ENCODE measurements at places on chromosomes 1 and 21.

DNA sequence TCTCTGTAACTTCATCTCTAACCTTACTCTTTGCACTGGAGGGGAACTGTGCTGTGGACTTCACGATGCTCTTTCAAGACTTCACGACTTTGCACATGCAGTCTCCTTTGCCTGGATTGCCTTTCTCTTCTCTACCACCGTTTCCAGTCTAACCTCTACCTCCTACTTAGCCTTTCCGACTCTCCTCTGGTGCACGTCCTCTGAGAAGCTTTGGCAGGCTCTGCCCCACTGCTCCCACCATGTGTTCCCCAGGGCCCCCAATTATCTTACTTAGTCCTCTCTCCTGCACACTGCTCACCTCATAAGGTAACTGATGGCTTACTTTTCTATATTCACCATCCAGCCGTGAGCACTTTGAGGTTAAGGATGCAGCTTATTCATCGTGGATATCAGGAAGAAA is 101.7 kb upstream of the GJB5 start:
- DNase-seq: no peak

DNA sequence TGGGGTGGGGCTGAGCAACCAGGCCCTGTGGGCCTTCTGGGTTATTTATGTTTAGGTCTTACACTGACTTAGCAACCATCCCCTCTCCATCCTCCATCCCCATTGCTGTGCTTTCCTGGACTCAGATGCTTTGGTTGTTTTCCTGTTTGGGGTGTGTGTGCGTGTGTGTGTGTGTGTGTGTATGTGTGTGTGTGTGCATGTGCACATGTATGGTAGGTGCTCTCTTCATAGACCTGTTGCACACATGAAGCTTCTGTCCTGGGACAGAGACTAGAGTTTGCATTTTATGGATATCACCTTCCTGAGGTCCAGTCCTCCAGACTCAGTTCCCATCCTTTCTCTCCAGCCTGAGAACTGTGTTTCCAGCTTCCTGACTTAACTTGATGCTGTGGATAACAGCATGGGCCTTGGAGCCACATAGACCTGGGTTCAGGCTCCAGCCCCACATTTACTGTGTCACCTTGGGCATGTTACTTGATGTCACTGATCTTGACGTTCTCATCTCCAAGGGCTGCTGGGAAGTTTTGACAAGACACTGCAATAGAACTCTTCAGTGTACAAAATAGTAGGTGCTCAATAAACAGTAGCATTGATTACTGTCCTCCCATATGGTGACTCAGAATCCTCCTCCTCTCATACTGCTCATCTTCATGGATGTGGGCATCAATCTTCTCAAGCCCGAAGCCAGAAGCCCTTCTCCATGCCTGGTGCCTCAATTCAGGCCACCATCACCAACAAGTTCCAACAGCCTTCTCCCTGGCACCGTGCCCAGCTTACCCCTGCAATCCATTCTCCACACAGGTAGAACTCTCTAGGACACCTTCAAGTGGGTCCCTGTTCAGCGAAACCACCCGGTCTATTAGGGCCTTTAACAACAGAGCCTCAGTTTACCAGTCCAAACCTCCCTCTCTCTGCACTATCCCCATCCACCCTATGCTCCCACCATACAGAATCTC is 181.8 kb upstream of the EDN2 start:
- DNase-seq: no peak

DNA sequence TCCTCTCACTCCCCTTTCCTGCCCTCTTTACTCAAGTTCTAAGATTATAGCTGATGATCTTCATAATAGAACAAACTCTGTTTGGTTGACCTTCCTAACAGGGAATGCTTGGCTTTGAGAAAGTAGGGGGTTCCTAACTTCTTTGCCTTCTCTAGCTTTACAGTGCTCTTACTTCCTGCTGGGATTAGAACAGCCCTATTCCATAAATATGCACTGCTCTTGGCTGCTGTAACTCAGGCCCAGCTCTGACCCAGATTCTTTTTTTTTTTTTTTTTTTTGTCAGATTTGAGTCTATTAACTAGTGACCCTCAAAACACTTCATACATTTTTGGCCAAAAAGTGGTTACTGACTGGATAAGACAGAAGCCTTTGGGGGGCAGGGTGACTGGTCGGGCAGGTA is 39.4 kb upstream of the PIGV start:
- no peak for DNase-seq

GRCh38 chr1:48681476-48682305 is 95.0 kb downstream of the BEND5 start:
- DNase-seq: no peak

GRCh38 chr1:235925016-235925415 is 58.3 kb upstream of the LYST start:
- DNase-seq: no peak

DNA sequence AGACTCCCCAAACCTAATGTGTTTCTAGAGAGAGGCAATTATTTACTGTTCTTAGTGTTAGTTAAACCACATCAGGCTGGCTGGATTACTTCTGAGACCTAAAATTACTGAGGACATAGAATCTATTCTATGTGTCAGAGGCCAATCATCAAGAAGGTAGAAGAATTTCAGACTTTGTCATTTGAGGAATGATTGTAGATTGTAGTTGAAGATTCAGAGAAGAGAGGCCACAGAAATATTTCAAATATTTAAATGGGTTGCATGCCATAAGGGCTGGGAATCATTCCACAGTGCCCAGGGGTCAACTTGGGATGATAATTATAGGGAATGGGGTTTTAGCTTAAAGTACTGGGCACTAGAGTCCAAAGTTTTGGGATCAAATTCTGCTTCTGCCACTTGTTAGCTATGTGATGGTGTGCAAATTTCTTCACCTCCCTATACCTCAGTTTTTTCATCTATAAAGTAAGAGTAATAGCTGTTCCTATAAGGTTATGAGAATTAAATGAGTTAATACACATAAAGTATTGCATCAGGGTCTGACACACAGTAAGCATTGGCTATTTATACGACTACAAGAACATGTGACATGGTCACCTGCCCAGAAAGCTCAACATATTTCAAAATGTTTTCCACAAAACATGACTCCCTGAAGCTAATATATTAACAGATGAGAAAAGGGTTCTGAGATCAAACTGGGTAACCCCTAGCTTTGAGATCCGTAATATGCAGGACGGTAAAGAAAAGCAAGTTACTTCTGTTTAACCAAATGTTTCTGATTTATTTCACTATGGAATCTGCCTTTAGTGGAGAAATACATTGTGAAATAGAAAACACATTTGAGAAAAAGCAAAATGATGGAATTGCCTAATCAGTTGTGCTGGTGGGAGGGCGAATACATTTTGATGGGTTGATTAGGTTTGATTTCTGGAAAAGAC is 69.7 kb upstream of the SPAG17 start:
- DNase-seq: no peak

Data from stimulated activated CD8-positive, alpha-beta memory T cell treated with anti-CD3 and anti-CD28 coated beads, Interleukin-4, amount 100 ng/mL, for 4 hours (primary cell).